Liver (tissue), 10 donors: ENCODE measurements at places on chromosomes 5 and 9. TPM values are rescaled to one million over a fixed set of nuclear protein-coding genes. Genes with fewer than 3 reads are reported as not detected.

GNA14 gene
- polyA plus RNA-seq, result 2.6 TPM

RLN2 gene
- polyA plus RNA-seq, result not detected

CD72 gene
- polyA plus RNA-seq, result 2.2 TPM

DNA sequence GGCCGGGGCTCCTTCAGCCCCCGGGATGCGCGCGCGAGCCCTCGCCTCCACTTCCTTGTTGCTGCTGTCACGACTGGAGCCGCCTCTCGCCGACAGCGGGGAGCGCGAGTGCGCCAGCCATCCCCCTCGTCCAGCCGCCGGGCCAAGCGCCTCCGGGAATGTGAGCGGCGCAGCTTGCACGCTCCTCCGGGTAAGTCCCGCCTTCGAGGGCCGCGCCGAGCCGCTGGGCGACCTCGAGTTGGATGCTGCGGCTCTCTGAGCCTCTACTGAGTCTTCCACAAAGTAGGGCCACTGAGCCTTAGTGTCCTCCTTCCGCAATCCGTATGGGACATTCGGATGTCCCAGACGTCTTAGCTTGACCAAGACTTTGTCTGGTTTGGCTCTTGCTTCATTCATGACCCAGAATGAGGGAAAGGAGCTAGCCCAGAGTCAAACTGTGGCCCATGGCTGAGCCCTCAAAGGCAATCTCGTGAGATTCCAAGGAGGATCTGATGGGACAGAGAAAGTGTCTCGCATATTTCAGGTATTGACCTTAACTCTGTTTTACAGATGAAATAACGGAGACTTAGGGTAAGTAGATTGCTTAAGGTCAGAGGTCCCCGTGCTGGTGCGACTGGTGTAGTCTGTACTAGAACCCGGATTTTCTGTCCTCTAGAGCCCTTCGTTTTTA lies 586 bp downstream of the HMGXB3 start:
- peak; percentile 60 for DNase-seq
- H3K4me3 ChIP-seq, result peak overlapping the region; percentile 94
- H3K27me3 ChIP-seq, result no peaks in the 10 kb centered on the region
- peaks cover 1% of the 10 kb centered on the region for H3K36me3 ChIP-seq

- H3K27me3 ChIP-seq, result no peaks in the 10 kb centered on the region
- H3K4me1 ChIP-seq, result no peaks in the 10 kb centered on the region
- no peak overlapping the region for H3K27ac ChIP-seq
- no peaks in the 10 kb centered on the region for H3K36me3 ChIP-seq
- DNase-seq, result no peak
These were observed 226.2 kb downstream of the EPB41L4A start for GRCh38 chr5:112192866-112193265.

DNA sequence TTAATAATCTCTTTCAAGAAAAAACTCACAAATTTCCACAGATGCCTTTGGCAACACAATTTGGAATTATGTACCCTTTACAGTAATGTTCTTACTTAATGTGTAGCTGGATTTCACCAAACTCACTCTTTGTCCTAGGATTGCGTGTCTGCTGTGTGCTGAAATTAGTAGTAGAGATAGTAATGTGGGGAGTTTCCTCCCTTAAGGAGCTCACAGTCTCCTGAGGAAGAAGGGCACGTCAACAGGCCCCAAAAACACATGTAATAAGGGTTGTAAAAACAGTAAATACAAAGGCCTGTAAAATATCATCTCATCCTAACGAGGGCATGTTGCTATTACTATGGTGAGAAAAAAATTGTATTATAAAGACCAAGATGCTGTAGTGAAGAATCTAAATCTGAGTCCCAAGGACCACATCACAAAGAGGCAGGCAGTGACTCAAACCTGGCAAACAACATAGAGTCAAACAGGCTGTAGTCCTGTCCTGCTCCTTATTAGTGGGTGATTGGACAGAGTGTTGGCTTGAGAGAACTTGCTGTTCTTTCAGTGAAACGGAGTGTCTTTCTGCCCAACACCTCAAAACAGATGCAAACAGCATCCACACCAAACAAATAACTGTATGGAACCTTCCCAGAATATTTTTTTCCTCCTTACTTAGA lies 83.2 kb upstream of the PAPPA start:
- H3K36me3 ChIP-seq, result no peaks in the 10 kb centered on the region
- H3K27me3 ChIP-seq, result no peaks in the 10 kb centered on the region
- H3K4me3 ChIP-seq, result no peak overlapping the region
- DNase-seq, result no peak
- H3K4me1 ChIP-seq, result no peaks in the 10 kb centered on the region

GRCh38 chr5:126965487-126965886 lies 64.9 kb downstream of the MARCHF3 start:
- H3K27me3 ChIP-seq, result no peaks in the 10 kb centered on the region
- H3K36me3 ChIP-seq, result no peaks in the 10 kb centered on the region
- no peak overlapping the region for H3K4me3 ChIP-seq
- H3K4me1 ChIP-seq, result no peaks in the 10 kb centered on the region
- H3K27ac ChIP-seq, result no peak overlapping the region

- H3K4me3 ChIP-seq, result no peak overlapping the region
- no peaks in the 10 kb centered on the region for H3K27me3 ChIP-seq
- no peak for DNase-seq
- no peak overlapping the region for H3K27ac ChIP-seq
These were observed 38.6 kb downstream of the YTHDC2 start for GRCh38 chr5:113552137-113552536.

DNA sequence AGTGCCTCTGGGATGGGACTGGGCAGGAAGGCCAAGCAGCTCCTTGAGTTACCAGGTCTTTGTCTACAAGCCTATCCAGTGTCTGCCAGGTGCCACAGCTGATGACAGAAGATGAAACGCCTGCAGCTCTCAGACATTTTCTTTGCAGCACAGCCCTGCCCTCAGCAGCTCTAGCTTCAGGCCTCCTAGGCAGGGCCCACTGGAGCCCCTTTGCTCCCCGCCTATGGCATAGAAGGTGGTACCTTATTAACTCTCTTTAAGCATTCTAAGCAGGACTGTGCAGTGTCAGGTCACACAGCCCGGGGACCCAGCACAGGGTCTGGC lies 1.3 kb upstream of the SKP1 start:
- H3K27me3 ChIP-seq, result no peaks in the 10 kb centered on the region
- peaks cover 3% of the 10 kb centered on the region for H3K36me3 ChIP-seq
- H3K27ac ChIP-seq, result no peak overlapping the region
- no peak for DNase-seq
- H3K4me3 ChIP-seq, result no peak overlapping the region
- peaks cover 21% of the 10 kb centered on the region for H3K4me1 ChIP-seq

DNA sequence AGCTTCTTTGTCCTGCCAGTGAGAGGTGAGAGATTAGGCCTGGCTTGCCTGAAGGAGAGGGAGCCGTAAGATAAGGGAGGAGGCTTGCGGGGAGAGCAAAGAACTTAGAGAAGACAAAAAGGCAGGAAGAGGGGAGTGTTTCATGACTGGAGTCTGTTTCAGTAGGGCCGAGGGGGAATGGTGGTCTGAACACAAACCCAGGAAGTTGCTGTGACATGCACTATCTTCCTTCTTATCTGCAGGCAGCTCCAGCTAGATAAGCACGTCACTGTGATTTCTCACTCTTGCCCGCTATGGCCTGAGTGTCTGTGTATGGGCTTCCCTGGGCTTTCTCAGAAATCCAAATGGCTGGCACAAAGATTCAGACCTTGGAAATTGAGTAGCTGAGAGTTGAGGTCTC lies 307.5 kb upstream of the CLINT1 start:
- no peaks in the 10 kb centered on the region for H3K36me3 ChIP-seq
- no peak overlapping the region for H3K4me3 ChIP-seq
- no peak overlapping the region for H3K27ac ChIP-seq
- no peaks in the 10 kb centered on the region for H3K4me1 ChIP-seq

DNA sequence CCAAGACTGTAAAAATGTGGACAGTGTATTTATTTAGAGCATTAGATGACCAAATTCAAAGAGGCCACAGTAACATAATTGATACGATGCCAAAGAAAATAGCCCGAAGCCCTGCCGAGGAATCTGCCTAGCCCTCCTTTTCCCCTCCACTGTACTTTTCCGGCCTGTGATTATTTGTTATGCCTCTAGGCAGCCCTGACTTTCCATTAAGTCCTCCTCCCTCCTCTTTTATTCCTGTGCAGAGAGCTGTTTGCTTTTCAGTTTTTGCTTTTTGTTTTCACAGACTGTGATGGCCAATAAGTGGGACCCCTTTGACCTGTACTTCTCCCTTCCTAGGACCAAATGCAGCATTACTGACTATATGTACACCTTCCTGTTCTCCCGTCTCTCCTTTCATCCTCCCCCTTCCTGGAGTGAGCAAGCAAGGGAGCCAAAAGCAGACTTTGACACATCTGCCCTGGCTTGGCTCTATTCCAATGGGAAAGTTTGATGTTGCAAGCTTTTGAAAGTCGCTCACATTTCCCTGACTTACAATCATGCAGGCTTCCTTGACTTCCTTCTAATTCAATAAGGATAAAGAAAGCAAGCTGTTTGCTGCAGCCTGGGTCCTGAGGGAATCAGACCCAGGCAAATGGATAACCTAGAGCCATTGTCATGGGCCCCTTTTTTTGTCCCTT lies 76.1 kb downstream of the NREP start:
- H3K27ac ChIP-seq, result peak overlapping the region; percentile 48
- H3K27me3 ChIP-seq, result no peaks in the 10 kb centered on the region
- H3K36me3 ChIP-seq, result no peaks in the 10 kb centered on the region
- DNase-seq, result peak; percentile 45
- peaks cover 9% of the 10 kb centered on the region for H3K4me1 ChIP-seq
- no peak overlapping the region for H3K4me3 ChIP-seq

- no peak overlapping the region for H3K4me3 ChIP-seq
- no peak for DNase-seq
- no peaks in the 10 kb centered on the region for H3K27me3 ChIP-seq
- no peak overlapping the region for H3K27ac ChIP-seq
These were observed 30.8 kb upstream of the REEP2 start for GRCh38 chr5:138408023-138408422.

DNA sequence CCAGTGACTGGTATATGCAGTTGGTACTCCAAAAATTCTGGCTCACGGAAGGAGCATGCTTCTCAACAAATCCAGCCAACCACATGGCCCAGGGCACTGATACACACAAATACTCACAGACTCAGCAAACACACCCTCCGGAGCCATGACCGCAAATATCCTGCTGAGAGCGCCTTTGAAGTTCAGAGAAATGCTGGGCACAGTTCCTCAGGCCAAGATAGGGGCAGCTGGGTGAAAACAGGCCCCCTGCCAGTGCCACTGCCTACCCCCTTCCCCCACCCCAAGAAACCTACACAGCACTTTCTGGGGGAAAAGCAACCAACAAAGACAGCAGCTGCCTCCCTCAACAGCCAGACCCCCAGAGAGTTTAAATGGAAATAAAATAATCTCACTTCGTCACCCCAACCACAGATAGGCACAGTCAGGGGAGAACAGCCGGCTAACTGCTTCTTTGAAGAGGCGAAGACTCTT lies 120.0 kb downstream of the C5orf15 start:
- no peaks in the 10 kb centered on the region for H3K27me3 ChIP-seq
- DNase-seq, result no peak
- no peaks in the 10 kb centered on the region for H3K36me3 ChIP-seq
- H3K27ac ChIP-seq, result no peak overlapping the region
- no peaks in the 10 kb centered on the region for H3K4me1 ChIP-seq

DNA sequence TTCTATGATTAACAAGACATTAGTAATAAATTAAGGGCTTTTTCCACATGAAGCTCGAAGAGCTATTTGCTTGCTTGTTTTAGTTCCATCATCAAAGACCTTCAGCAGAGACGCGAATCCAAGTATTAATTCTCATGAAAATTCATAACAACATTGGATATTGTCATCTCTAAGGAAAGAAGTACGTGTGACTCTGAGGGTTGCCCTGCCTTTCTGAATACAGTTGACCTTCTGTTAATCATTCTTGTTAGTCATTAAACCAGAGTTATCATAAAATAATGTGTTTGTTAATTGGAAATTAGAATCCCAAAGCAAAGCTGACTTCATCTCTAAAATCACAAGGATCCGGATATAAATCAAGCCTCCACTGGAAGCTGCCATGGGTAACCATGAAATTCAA lies 222.5 kb downstream of the ZNF608 start:
- DNase-seq, result no peak
- peaks cover 4% of the 10 kb centered on the region for H3K4me1 ChIP-seq
- no peak overlapping the region for H3K4me3 ChIP-seq
- H3K27me3 ChIP-seq, result no peaks in the 10 kb centered on the region
- no peaks in the 10 kb centered on the region for H3K36me3 ChIP-seq
- H3K27ac ChIP-seq, result no peak overlapping the region

DNA sequence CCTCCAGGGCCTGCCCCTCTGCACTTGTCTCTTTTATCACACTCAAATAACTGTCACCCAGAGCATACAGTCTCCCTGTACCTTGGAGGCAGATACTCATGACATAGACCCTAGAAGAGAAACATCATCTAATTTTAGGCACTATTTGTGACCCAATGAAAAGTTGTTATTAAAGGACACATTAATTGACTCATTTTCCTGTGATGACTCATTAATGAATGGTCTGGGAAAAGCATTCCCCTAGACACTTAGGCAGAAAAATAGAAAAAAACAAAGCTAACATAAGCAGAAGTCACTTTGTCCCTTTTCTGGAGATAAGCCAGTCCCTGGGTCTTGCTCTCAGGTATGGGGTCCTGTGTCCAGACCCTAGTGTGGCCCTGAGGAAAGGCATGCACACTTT lies 15.0 kb downstream of the TRPC7 start:
- H3K27me3 ChIP-seq, result no peaks in the 10 kb centered on the region
- no peak overlapping the region for H3K27ac ChIP-seq
- no peaks in the 10 kb centered on the region for H3K4me1 ChIP-seq

- H3K4me1 ChIP-seq, result peaks cover 3% of the 10 kb centered on the region
- peak overlapping the region; percentile 6 for H3K27ac ChIP-seq
- DNase-seq, result no peak
- H3K36me3 ChIP-seq, result no peaks in the 10 kb centered on the region
- H3K27me3 ChIP-seq, result no peaks in the 10 kb centered on the region
- no peak overlapping the region for H3K4me3 ChIP-seq
These were observed 3.0 kb upstream of the ERGIC1 start for GRCh38 chr5:172830876-172831662.

DNA sequence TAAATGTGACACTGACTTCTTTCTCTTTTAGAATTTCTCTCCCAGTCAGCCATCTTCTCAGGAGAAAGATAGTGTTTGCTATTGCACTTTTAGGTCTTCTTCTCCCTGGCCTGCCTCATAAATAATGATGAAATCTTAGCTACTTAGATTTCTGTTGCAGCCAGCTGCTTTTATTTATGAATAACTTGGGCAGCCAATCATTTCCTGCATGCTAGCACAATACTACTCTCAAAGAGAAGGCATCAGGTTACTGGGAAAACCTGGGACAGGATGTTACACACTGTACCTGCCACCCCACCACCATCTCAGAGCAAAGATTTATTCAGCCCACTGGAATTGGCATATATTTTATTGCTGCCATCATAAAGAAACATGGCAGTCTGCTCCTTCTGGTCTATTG lies 266.6 kb downstream of the PRELID2 start:
- no peak overlapping the region for H3K4me3 ChIP-seq
- no peaks in the 10 kb centered on the region for H3K27me3 ChIP-seq
- no peaks in the 10 kb centered on the region for H3K4me1 ChIP-seq
- H3K36me3 ChIP-seq, result no peaks in the 10 kb centered on the region
- no peak overlapping the region for H3K27ac ChIP-seq
- DNase-seq, result no peak

GRCh38 chr5:98463676-98464075 lies 309.8 kb upstream of the RGMB start:
- DNase-seq, result no peak
- no peak overlapping the region for H3K4me3 ChIP-seq
- no peaks in the 10 kb centered on the region for H3K27me3 ChIP-seq
